ENCODE measurements at places on chromosomes 12 and 14.

DNA sequence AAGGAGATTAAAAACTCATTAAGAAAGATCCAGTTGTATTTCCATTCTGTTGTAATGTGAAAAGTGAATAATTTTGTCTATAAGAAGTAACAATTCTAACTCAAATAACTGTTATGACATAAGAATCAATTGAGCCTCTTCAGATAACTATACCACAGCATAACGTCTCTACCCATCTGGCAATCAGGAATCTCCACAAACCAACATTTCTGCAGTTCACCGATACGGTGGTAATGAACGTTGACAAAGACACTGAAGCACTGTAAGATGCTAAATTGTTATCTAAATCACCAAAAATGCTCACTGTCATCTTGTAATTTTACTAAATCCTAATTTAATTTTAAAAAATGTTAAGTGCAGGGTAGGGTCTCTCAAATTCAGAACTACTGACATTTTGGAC is 130.9 kb upstream of the USP15 start:
- no peak for DNase-seq

DNA sequence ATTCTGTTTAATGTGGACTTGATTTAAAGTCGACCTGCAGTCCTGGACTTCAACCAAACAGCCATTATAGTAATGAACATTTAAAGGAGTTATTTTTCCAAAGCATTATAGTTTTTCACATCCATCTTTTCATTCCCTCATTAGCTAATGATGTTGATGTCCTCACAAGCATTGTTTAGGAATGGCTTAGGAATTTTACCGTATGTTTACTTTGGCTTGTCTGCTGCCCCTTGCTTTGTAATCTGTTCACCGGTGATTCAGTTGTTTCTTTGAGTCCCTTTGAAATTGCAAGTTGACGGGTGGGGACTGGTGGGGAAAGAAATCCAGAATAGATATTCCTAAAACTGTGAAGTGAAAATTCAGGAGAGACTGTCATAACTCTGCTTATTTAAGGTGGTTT is 25.4 kb downstream of the PRKCH start:
- DNase-seq: no peak

DNA sequence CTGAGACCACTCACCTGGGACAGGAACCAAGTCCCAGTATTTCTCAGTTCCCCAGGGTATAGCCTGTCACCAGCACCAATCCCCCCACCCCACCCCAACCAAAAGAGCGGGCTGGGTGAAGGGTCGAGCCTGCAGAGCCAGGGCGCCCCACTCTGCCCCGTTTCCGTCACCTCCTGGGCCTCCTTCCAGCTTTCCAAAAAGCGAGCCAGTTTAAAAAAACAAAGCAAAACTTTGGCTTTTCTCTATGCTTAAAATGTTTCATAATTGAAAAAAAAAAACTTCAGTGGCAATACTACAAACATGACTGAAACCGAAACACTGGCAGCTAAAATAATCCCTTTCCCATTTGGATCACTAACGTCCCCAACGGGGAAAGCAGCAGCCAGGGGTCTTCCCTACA is 7.5 kb downstream of the CAMKK2 start:
- no peak for DNase-seq

DNA sequence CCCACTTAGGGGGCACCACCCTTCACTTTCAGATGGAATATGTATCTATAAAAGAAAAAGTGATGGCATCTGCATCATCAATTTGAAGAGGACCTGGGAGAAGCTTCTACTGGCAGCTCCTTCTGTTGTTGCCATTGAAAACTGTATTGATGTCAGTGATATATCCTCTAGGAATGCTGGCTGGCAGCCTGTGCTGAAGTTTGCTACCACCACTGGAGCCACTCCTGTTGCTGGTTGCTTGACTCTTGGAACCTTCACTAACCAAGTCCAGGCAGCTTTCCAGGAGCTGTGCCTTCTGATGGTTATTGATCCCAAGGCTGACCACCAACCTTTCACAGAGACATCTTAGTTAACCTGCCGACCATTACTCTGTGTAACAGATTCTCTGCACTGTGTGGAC is 44.7 kb downstream of the RIMKLB start:
- DNase-seq: no peak

DNA sequence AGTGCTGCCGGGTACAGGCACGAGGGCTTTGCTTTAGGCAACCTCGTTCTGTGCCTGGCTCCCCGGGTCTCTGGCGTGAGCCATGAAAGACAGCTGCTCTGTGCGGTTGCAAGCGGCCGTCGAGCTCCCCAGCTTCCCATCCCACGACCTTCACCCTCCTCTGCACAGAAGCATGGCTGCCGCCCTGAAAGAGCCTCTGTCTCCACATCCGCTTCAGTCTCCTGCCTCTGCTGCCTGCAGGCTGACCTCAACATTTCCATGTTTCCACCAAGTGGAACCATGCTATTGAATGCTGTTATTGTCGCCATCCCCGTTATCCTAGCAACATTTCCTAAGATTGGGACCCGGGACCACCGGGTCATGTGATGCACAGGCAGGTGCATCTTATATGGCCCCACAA is 57.1 kb downstream of the KDM2B start:
- DNase-seq: no peak

Measured in K562 (cell line).